ENCODE measurements at places on chromosomes 12 and 14.
A peak's percentile ranks its signal among the peaks of the same experiment; 100 is the strongest.

DNA sequence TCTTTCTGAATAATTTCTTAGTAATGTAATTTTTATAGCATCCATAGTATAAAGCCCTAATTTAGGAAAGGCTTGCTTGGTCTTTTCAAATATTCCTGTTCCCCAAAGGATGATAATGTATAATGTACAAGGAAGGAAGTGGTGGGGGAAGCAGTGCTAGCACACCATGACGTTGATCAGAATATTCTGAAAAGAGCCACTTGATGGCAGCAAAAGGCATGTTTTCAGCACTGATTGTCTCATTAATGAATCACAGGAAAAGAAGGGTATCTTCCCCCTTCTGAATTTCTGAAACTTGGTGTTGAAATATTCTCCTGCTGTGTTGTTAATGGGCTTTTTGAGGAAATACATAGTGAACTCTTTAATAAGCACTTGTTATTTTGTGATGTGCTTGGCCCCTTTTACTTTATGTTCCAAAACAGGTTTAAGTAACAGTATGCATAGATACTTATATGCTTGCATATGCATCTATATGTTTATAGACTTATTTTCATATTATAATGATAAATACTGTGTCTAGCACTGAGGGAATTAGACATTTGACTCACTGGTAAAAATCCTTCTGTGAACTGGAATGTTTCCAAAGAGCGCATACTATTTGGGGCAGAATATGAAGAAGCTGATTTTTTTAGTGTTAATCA, 122.0 kb downstream of the TMEM117 start:
- DNase-seq: peak; percentile 47

DNA sequence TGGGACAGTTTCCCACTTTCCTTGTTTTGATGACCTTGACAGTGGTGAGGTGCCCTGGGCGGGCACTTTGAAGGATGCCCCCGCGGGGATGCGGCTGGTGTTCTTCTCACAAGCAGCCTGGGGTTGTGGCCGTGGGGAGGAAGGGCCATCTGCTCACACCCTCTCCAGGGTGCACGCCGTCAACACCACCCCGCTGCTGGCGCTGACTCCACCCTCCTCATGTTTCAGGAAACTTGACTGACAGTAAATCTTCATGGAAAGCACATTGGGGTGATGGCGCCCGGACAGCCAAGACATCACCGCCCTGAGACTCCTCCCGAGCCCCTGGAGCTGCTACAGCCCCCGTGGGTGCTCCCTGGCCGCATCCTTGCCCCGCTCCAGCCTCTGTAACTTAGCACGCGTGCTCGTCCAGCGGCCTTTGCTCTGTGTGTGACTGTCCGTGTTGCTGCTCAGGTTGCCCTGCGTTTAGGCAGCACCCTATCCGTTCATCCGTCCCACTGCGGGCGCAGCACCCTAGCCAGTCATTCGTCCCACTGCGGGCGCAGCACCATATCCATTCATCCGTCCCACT, 150.2 kb upstream of the C14orf180 start:
- DNase-seq: no peak

GRCh38 chr12:48015954-48016353, 11.7 kb upstream of the COL2A1 start:
- DNase-seq: no peak

- no peak for DNase-seq
These were observed 106.5 kb downstream of the KCNH5 start for GRCh38 chr14:62938778-62939177.

GRCh38 chr12:13044906-13045299, 722 bp downstream of the FAM234B start:
- DNase-seq: peak; percentile 14

DNA sequence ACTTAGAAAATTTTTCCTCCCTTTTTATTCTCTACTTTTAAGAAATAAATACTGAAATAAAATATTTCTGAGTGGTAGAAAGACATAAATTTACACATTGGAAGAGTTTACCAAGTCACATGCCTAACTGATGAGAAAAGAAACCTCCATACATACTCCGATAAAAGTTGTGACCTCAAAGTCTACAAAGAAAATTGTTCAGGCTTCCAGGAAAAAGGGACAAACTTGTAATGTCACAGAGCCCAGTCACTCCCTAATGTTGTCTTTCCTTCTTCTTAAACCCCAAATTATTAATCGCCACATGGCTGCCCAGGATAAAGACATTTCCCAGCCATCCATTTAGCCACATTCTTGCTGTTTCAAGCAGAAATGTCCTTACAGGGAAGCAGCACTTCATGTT, 455.3 kb downstream of the MDGA2 start:
- DNase-seq: no peak

Data from GM10248 (cell line).